ENCODE measurements at places on chromosomes 3 and 15.

GRCh38 chr3:134441821-134442220, 44.0 kb downstream of the ANAPC13 start:
- no peak for DNase-seq

GRCh38 chr3:125694761-125695294, 99.5 kb upstream of the OSBPL11 start:
- DNase-seq = no peak

DNA sequence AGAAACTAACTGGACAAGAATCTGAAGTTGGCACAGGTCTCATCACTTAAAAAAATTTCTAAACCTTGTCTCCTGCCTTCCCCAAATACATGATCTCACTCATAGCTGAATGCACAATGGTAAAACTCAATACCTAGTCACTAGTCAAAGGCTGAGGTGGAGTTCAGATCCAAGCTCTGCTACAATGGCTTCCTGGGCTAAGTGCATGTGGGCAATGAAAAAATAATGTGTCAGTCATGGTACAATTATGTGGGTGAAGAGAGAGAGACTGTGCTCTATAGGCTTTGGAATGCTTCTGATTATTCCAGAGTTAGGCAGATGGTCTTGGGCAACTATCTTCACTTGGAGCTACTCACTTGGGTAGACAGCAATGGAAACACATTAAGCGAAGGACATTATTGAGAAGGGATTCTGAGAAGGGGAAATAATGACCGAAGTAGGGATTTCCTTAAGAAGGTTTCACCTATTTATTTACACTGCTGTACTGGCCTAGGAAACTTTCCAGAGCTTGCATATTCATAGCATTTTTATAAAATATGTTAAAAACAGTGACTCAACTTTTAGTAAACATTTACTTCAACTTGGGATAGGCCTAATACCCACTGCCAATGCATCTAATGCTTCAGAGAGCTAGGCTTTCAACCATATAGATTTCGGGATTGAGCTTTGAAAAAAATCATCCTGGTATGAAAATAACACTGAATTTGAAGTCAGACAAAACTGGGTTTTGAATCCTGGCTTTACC, 58.7 kb upstream of the PLXND1 start:
- DNase-seq = no peak

GRCh38 chr3:87320756-87321626, 44.6 kb upstream of the POU1F1 start:
- DNase-seq = no peak

DNA sequence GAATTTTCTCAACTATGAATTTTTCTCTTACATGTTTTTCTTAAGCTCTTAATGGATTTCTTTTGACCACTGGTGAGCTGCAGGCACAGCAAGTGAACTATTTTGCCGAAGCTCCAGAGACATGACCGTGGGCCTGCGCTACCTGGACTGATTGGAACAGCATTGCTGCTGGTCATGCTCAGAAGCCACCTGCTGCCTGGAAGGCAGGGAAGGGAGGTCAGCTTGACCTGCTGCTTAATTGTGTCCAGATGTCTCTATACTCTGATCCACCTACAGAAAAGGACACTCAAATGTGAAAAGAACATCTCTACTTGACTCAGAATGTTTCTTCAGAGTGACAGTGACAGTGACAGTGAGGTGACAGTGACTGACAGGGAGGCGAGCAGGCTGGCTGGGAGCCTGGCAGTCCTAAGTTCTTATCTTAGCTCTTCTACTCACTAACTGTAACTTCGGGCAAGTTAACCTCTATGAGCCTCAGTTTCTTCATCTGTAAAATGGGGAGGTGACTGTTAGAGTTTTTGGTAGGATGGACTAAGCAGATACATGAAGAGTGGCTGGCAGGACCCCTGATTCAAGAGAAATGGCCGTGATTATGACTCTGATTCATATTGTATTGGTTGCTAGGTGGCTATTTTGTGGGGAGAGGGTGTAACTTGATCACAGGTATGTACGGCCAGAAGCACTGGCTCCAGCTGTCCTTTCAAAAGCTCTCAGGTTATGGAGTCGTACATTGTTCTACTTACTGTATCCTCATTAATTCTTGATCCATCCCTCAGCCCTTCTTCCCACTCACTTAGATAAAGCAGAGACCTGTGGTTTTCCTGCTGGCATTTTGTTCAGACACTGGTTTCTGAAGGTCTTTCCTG, 54.8 kb upstream of the DLG1 start:
- DNase-seq = no peak

- DNase-seq = no peak
Measured at GRCh38 chr3:52280050-52280461, 1.6 kb upstream of the WDR82 start.

GRCh38 chr15:40992825-40993224, 39.6 kb downstream of the CHAC1 start:
- no peak for DNase-seq

DNA sequence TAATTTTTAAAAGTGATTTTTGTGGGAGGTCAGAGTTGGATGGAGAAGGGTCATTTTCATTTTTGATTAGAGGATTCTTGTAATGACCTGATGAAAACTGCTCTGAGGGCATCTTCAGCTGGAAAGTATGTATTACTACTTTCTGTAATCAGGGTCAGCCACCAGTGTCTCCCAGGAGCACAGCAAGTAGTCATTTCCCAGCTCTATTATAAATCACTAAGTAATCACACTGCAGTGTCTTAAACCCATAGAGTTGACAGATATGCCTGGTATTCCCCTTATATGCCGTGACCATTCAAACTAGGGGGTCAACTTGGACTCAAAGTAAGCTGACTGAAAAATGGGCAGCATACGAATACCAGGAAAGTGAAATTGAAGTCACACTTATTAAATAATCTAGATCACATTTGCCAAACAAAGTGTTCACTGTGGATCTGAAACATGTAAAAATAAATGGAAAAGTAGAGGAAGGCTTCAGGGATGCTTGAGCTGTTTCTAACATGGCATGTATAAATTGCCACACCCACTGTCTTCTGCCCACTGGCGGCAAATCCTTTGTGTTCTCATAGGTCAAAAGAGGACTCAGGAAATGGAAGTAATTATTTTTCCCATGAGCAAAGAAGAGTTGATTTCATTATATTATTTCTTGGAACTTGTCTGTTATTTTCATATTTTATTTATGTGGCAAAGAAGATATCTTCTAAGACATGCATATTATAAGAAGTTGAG, 105.7 kb downstream of the MBNL1 start:
- DNase-seq = no peak

DNA sequence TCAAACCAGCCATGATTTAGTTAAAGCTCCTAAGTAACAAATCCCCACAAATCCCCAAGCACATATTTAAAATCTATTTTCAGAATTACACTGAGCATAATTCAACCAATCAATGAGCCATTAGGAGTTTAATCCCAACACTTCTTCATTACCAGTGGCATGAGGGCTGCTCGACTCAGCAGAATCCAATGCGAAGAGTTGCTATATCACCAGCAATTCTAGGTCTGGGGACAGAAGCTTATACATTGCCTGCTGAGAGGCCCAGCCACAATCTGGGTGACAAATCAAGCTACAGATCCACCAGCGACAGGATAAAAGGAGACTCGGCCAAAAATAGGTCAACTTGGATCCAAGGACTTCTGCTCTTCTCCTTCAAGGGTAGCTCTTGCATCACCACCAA, 238.8 kb downstream of the NTRK3 start:
- no peak for DNase-seq

GRCh38 chr3:152455989-152456388, 187.3 kb downstream of the MBNL1 start:
- DNase-seq = no peak

GRCh38 chr15:33149919-33150318, 44.6 kb downstream of the FMN1 start:
- DNase-seq = no peak
